ENCODE measurements at places on chromosomes 6 and 20.

- DNase-seq, result no peak
Observed at GRCh38 chr20:36398515-36398914, 92.4 kb downstream of the DLGAP4 start.

GRCh38 chr6:75196081-75196687 lies 9.7 kb downstream of the COL12A1 start:
- DNase-seq, result no peak

GRCh38 chr6:39400026-39400425 lies 77.5 kb upstream of the KCNK16 start:
- DNase-seq, result no peak

DNA sequence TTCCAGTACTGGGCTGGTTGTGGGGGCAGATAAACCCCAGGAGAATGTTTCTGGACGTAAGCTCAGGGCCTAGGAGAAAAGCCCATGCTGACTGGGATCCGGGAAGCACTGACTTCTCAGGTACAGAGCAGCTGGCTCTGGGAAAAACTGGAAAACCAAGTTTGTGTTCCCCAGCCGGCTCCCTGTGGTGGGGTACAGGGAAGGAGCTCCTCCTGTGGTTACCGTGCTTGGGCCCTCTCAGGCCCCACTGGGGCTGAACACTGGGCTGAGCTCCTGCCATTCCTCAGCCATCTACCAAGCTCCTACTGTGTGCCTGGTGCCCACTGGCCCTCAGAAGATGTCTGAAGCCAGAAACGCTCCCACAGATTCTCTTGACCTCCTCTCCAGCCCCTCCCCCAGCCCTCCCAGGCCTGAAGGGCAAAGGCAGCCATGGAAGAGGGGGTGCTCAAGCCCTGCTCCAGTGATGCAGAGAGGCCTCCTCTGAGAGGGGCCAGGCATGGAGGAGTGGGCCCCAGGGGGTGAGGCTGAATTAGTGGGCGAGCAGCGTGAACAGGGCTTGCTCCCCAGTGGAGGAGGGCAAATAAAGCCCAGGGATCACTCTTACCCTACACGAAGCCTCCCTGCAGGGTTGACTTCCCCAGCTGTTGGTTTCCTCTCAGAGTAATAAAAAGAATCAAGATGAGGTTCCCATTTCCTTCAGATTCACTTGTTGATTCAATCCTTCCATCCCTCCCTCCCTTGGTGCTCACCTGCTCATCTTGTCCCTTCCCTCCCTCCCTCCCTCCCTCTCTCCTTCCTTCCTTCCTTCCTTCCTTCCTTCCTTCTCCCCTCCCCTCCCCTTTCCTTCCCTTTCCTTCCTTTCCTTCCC lies 100.0 kb downstream of the VEGFA start:
- no peak for DNase-seq

- DNase-seq, result no peak
Observed at GRCh38 chr20:51484141-51484815, 58.2 kb downstream of the NFATC2 start.

DNA sequence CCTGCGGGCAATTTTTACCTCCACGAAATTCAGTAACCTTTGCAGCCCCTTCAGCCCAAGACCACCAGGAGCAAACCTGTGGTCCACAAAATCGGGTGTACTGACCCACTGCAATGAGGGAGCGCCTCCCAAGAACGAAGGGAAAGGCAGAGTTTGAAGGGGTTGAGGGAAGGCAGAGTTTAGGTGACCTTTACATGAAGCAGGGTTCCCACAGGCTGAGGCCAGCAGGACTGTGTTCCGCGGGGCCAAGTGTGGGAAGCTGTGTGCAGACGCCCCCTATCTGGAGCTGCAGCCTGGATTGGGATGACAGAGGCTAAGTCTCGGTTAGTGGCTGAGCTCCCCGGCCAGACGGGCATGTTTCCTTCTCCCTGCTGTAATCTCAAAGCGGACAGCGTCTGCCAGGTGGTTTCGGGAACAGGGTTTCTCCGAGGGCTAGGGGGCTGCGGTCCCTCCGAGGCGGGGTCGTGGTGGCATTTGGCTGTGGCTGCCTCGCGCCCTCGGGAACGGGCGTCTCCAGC lies 826 bp upstream of the PYGB start:
- DNase-seq, result peak; percentile 81

GRCh38 chr6:54204921-54205591 lies 93.8 kb downstream of the MLIP start:
- peak; percentile 17 for DNase-seq

GRCh38 chr20:25692499-25692898 lies 4.2 kb downstream of the ZNF337 start:
- no peak for DNase-seq

GRCh38 chr6:28875191-28875747 lies 48.5 kb downstream of the TRIM27 start:
- DNase-seq, result no peak

DNA sequence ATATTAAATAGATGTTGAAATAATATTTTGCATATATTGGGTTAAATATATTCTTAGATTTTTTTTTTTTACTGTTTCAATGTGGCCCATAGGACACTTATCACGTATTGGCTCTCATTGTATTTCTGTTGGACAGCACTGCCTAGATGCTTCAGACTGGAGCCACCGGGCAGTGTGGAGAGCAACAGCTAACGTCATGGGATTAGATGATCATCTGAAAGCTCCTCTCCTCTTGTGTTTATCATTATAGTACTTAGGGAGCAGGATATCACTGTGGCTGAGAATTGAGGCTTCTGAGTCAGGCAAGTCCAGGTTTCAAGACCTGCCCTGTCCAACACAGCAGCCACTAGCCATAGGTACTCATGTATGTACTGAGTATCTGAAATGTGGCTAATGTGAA lies 87.4 kb downstream of the ZHX3 start:
- DNase-seq, result no peak

DNA sequence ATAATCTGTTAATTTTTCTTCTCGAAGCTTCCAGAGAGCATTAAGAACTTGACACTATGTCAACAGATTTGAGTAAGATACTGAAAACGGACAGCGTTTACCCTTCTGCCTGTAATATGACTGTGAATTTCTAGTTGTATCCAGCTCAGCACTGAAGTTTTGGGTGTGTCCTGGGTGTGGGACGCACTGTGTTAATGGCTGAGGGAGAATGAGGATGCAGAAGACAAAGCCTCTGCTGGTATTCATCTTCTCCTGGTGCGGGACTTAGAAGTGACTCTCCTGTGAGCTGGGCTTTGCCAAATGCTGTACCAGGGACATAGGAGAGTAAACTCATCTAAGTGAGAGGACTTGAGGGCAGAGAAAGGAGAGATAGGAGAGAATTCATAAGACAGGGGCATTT lies 90.3 kb upstream of the CLDN20 start:
- DNase-seq, result no peak

DNA sequence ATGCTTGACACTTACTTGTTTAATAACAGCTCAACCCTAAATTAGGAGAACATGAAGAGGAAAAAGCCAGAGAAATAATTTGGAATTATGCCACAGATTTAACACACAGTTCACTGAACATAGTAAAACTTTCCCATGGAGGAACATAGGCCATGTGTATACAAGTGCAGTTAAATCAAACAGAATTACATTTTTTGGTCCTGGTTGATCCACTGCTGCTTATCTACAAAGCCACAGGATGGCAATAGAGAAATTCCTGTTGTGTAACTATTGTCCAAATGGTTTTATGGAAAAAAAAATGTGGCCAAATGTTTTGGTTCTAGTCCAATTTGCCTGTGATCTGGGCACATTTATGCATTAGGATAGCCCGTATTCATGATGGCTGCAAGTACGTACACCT lies 136.8 kb downstream of the ALDH8A1 start:
- DNase-seq, result peak; percentile 97

DNA sequence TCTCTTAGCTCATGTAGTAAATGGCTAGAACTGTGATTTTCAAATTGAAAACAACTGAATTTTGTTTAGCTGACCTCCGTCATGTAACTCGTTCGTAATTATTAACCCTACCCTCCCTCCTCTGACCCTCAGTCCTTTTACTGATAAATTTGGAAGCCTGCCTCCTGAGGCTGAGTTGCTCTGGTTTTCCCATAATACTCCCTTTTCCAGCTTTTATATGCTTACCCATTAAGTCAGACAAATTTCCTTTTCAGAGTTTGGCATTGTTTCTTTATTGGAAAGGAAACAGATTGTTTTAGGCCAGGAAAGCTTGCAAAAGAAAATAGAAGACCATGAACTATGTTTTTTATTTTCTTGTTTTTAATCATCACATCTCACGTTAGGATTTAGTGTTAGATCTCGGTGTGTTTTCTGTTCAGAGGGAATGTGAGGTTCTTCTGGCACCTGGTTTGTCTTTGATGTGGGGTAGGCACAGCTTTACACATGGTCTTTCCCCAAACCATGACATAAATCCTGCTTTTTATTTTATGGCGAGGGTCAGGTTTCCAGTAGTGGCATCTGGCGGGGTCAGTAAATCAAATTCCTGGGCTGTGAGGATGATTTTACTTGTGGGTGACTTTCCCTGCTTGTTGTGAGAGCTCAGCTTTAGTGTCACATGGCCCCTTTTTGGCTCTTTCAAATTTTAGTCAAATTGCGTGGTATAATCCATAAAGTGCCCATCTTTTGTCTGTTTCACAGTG lies 24.5 kb downstream of the PLCB4 start:
- DNase-seq, result peak; percentile 56

- no peak for DNase-seq
Observed at GRCh38 chr6:80623066-80623815, 516.8 kb downstream of the BCKDHB start.
